ENCODE measurements at places on chromosomes 7 and 10. TPM values are rescaled to one million over a fixed set of nuclear protein-coding genes. Genes with fewer than 3 reads are reported as not detected.

SLC18A3 gene
- total RNA-seq: 4.6 TPM

MRLN gene
- not detected for total RNA-seq

MALRD1 gene
- total RNA-seq: 0.24 TPM

DNA sequence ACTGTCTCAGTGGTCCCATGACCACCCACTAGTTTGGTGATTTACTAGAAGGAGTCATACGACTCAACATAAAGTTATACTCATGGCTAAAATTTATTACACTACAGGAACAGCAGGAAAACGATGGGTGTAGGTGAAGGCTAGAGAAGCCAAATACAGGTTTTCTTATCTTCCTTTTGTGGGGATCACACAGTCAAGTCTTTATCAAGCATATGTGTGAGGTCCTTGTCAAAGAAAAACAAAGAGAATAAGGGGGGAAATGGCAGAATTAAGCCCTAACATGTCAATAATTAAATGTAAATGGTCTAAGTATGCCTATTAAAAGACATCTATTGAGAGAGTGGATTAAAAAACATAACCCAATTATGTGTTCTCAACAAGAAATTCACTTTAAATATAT is 47.8 kb upstream of the UBN2 start:
- no peak overlapping the region for H3K27ac ChIP-seq
- DNase-seq: no peak
- no peaks in the 10 kb centered on the region for H3K36me3 ChIP-seq

STEAP1 gene
- 5.0 TPM for total RNA-seq

CRTAC1 gene
- 2.6 TPM for total RNA-seq

DNA sequence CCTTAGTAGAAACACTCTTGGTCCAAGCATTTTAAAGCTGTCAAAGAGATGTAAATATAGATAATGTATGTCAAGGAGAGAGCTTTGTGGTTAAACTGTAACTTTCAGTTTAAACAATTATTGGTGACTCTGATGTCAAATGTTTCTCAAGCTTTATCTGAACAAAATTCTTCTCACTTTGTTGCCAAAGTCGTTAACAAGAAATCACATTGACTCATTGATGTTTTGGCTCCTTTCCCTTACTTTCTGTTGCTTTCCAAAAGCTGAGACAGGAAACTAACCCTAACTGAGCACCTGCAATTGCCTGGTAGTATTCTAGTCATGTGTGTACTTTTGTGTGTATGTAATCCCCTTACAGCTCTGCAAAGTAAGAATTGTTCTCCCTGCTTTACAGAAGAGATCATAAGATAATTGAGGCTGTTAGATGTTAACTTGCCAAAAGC is 108.5 kb downstream of the CFTR start:
- H3K4me3 ChIP-seq: no peak overlapping the region
- H3K27ac ChIP-seq: no peak overlapping the region
- H3K4me1 ChIP-seq: peaks cover 5% of the 10 kb centered on the region

DNA sequence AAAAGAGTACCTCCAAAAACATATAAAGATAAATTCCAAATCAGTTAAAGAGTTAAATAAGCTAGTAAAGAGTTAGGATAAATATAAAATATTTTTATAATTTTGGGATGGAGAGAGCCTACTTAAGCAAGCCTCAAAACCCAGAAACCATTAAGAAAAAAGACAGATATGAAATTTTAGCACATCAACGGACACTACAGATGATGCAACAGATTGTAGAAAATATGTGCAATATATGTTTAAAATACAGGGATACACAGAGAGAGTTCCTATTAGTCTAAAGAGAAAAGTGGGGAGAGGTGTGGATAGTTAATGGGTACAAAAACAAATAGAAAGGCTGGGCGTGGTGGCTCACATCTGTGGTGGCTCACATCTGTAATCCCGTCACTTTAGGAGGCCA is 23.6 kb upstream of the USP54 start:
- no peaks in the 10 kb centered on the region for H3K4me1 ChIP-seq
- H3K36me3 ChIP-seq: no peaks in the 10 kb centered on the region
- H3K27ac ChIP-seq: no peak overlapping the region
- H3K27me3 ChIP-seq: no peaks in the 10 kb centered on the region
- no peak overlapping the region for H3K4me3 ChIP-seq

DNA sequence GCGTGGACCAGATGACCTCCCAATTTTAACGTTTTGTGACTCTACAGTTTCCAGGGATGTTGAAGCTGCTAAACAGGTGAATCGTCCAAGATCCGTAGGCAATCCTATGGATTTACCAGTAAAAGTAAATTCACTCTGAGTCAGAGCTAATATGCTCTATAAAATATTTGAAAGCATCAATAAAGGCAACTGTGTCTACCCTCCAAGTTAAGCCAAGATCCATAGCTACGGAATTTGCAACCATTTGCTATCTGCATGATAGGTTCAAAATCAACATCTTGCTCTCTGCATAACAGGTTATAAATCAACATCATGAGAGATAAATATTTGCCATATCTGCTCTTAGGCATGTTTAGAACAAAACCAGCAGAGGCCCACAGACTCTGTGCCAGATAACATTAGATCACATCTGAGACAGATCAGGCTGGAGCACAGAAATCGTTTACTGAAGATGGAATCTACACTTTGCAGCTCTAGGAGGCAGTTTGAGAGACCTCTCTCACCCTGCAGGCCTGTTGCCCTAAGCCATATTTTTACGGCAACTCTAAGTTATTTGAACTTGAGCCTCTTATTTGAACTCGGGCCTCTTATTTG is 80.7 kb upstream of the PDCD4 start:
- no peak for DNase-seq
- no peaks in the 10 kb centered on the region for H3K27me3 ChIP-seq
- no peak overlapping the region for H3K27ac ChIP-seq
- H3K4me3 ChIP-seq: no peak overlapping the region
- H3K4me1 ChIP-seq: peaks cover 3% of the 10 kb centered on the region
- no peaks in the 10 kb centered on the region for H3K36me3 ChIP-seq

DNA sequence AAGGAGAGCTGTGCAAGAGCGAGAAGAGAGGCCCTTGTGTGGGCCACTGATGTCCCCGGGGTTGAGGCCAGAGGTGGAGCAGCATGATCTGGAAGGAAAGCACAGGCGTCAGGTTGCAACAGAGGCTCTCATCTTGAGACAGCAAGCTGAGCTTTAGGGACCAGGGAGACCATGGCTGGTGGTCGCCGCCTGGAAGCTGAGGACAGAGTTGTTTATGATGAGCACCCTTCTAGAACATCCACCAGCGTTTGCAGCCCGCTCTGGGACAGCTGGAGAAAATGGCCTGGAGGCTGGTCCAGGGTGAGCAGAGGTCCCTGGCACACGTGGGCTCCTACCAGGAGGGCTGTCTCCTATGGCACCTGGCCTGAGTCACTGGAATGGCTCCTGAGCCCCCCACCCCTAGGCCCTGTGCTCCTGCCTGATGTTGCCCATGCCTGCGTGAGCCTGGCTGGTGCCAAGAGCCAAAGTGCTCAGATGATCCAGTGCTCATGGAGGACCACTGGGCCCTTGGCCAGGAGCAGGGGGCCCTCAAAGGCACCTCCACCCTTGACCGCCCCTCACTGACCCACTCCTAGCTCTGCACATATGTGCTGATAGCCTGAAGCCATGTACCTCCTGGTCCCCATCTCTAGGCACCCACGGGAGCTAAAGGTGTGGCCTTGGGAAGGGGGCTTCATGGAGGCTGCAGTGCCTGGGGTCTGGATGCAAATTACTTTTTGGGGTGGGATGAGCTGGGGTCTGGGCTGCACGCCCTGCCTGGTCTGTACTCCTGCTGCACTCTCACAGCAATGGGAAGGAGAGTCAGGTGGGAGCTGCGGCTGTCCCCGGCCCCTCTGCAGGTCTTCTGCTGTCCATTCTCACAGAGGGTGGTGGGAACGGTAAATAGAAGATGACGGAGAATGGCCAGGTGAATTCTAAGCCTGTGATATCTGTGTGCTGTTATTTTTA is 40.1 kb upstream of the RET start:
- H3K4me1 ChIP-seq: no peaks in the 10 kb centered on the region
- H3K27me3 ChIP-seq: no peaks in the 10 kb centered on the region
- H3K4me3 ChIP-seq: no peak overlapping the region
- H3K36me3 ChIP-seq: no peaks in the 10 kb centered on the region
- no peak for DNase-seq

GRCh38 chr7:50189371-50189770 is 96.3 kb upstream of the ZPBP start:
- DNase-seq: no peak
- H3K4me3 ChIP-seq: no peak overlapping the region
- H3K4me1 ChIP-seq: no peaks in the 10 kb centered on the region
- no peak overlapping the region for H3K27ac ChIP-seq
- H3K36me3 ChIP-seq: no peaks in the 10 kb centered on the region
- no peaks in the 10 kb centered on the region for H3K27me3 ChIP-seq

- H3K27ac ChIP-seq: no peak overlapping the region
- no peak overlapping the region for H3K4me3 ChIP-seq
- no peaks in the 10 kb centered on the region for H3K27me3 ChIP-seq
- no peak for DNase-seq
- H3K36me3 ChIP-seq: no peaks in the 10 kb centered on the region
Measured at GRCh38 chr7:34723338-34723737, 65.3 kb downstream of the NPSR1 start.

PNLIPRP2 gene
- total RNA-seq: not detected

- DNase-seq: peak; percentile 37
- peaks cover 19% of the 10 kb centered on the region for H3K27me3 ChIP-seq
- peaks cover 8% of the 10 kb centered on the region for H3K4me1 ChIP-seq
- no peaks in the 10 kb centered on the region for H3K36me3 ChIP-seq
- H3K27ac ChIP-seq: peak within 1 kb of the TSS; percentile 4
Measured at GRCh38 chr7:124765401-124766352, at the start of gene GPR37. GPR37 (minus strand) TSS chr7:124765792; CDS start chr7:124764976, 816 bp downstream.

GRCh38 chr7:142690554-142691182 is 58.6 kb upstream of the PRSS1 start:
- H3K4me3 ChIP-seq: no peak overlapping the region
- no peaks in the 10 kb centered on the region for H3K27me3 ChIP-seq
- H3K27ac ChIP-seq: no peak overlapping the region
- H3K4me1 ChIP-seq: no peaks in the 10 kb centered on the region

RBP3 gene
- not detected for total RNA-seq

DNA sequence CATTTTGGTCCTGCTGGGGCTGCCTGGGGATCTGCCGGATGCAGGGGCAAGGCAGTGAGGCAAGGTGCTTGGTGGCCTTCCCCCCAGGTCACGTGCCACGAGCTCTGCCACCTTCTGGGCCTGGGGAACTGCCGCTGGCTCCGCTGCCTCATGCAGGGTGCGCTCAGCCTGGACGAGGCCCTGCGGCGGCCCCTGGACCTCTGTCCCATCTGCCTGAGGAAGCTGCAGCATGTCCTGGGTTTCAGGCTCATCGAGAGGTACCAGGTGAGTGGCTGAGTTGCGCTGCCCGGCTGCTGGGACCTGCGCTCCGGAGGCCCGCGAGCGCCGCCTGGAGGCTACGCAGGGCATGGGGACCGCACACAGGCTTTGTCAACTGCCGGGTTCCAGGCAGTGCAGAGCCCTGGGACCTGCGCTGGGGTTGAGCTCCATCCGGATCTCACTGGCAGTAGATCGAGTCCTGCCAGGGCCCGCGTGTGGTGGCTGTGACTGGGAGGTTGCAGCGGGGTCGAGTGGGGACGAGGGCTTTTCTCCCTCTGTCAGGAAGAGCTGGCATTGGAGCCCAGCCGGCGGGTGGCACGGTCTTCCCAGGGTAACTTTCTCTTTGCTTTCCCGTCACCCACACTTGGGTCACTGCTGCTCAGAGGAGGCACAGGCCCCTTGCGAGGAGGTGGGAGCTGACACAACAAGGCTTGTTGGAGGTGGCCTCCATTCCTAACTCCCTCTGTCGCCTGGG is 21.7 kb downstream of the AMZ1 start:
- no peaks in the 10 kb centered on the region for H3K36me3 ChIP-seq
- H3K4me1 ChIP-seq: no peaks in the 10 kb centered on the region
- no peak for DNase-seq
- H3K4me3 ChIP-seq: no peak overlapping the region

DNA sequence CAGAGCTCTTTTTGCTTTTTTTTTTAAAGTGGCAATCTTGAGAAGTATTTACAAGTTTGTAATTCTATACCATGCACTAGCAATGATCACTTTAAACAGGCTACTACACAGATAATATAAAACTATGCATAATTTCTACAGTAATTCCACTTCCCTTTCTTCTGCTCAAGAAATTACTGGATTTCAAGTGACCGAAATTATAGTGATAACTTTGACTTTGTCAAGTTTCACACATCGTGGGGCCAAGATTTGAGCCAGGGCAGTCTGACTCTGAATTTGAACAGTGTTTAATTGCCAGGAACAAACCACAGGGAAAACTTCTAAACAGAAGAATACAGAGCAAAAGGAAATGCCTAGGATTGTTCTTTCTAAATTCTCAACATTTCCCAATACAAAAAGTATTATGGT is 288.3 kb upstream of the MKLN1 start:
- H3K27ac ChIP-seq: no peak overlapping the region
- H3K4me1 ChIP-seq: no peaks in the 10 kb centered on the region

WEE2 gene
- not detected for total RNA-seq

- DNase-seq: no peak
- no peak overlapping the region for H3K4me3 ChIP-seq
- H3K27me3 ChIP-seq: no peaks in the 10 kb centered on the region
- no peak overlapping the region for H3K27ac ChIP-seq
- peaks cover 32% of the 10 kb centered on the region for H3K4me1 ChIP-seq
- no peaks in the 10 kb centered on the region for H3K36me3 ChIP-seq
Measured at GRCh38 chr10:132681858-132682755, 103.8 kb downstream of the NKX6-2 start.

DNA sequence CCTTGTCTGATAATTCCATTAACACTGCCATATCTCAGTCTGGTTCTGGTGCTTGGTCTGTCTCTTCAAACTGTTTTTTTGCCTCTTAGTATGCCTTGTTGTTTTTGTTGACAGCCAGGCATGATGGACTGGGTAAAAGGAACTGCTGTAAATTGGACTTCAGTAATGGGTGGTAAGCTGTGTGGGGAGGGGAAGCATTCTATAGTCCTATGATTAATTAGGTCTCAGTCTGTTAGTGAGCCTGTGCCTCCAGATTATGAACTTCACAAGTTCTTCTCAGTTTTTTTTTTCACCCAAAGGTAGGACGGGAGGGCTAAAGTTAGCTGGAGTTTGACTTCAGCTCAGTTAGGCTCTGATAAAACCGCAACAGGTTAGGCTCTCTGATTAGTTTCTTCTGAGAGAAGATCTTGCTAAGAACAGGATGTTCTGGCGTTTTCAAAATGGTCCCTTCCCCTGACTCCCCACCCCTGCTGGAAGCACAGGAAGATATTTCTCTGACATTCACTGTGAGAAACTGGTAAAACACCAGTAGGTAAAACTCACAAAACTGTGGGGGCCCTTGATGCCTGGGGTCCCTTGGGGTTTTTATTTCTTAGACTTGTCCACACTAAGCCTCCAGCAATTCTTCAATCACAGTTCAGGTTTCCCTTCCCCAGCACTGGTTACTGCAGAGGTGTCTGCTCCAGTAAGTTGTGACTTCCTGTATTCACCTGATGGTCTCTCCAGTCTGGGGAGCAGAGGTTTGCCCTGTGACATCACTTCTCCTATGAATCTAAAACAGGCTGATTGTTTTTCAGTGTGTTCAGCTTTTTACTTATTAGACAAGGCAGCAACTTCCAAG is 43.3 kb upstream of the CCDC71L start:
- no peak overlapping the region for H3K27ac ChIP-seq
- no peak overlapping the region for H3K4me3 ChIP-seq
- no peaks in the 10 kb centered on the region for H3K27me3 ChIP-seq
- H3K36me3 ChIP-seq: no peaks in the 10 kb centered on the region
- H3K4me1 ChIP-seq: no peaks in the 10 kb centered on the region

Data from astrocyte (in vitro differentiated cells and primary cell).